ENCODE measurements at places on chromosomes 16 and 17.

DNA sequence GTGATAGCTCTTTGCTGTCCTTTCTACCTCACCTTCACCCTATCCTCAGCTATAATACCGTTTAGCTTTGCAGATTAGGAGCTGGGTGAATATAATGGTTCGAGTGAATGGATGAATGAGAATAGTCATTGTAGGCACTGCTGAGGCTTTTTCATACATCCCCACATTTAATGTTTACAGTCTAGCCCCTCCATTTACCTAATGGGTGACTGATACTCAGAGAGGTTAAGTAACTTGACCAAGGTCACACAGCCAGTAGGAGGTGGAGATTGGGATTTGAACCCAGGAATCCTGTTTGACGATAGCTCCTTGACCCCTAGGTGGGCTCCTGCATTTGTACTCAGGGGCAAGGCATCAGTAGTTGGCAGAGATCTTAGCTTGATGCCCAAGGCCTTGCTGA lies 195.6 kb downstream of the CCDC182 start:
- no peak for DNase-seq

DNA sequence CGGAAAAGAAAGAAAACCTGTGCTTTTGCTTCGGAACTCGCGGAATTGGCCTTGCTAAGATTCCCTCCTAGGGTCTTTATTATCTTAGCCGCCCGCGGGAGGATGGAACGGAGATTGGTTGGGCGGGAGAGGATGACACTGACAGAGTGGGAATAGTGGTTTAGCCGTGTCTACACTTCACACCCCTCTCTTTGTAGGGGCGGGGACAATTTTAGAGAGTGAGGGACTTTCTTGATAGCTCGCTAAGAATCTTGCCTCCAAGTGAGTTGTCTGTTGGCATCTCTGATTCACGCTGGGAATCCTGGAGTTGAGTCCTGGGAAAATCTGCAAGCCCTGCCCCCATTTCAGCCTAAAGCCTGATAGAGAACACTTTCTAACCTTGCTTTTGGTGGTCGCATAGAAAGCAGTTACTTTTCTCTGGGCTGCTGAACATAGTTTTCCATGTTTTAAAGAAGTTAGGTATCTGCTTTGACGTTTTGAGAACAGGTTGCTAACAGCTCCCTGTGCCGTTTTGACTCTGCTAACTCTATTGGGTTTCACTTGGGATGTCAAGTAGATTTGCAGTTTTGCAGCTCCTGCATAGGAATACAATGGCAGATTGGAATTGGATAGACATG lies 697 bp downstream of the NOL11 start:
- peak; percentile 61 for DNase-seq

GRCh38 chr17:79207960-79208359 lies 133.3 kb downstream of the ENGASE start:
- DNase-seq: no peak

- DNase-seq: no peak
Measured at GRCh38 chr16:78209951-78210661, 110.7 kb downstream of the WWOX start.

- no peak for DNase-seq
Measured at GRCh38 chr16:66382966-66383299, 16.4 kb downstream of the CDH5 start.

- DNase-seq: no peak
Measured at GRCh38 chr16:87149051-87149450, 168.1 kb downstream of the C16orf95 start.

DNA sequence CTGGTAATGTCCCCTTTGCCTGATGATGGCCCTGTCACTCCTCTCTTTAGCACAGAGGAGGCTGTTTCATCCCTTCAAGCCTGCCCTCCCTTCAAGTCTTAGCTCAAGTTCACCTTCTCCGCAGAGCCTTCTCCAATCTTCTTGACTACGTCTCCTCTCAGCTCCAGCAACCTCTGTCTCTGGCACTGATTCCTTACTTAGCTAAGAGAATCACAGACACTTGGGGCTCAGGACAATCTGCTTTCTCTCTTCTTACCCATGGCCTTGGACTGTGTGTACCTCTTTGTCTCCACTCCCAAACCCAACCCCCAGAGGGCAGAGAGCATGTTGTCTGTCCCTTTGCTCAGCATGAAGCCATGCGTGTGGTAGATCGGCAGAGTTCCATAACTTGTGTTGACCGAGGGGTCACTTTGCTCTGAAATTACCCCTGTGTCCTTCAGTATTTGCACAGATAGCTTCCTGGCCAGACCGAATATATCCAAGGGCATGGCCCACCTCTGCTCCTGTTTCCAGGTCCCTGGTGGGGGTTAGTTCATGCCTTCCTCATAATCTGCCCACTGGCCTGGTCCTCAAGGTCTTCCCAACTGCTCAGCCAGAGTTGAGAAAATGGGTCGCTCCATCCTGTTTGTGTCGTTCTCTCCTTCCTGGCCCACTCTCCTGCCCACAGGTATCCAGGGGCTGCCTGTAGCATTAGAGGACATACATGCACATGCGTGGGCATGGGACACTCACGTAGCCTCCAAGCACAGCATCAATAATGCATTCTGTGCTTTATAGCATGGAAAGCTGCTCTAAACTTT lies 41.6 kb downstream of the MAPT start:
- no peak for DNase-seq

DNA sequence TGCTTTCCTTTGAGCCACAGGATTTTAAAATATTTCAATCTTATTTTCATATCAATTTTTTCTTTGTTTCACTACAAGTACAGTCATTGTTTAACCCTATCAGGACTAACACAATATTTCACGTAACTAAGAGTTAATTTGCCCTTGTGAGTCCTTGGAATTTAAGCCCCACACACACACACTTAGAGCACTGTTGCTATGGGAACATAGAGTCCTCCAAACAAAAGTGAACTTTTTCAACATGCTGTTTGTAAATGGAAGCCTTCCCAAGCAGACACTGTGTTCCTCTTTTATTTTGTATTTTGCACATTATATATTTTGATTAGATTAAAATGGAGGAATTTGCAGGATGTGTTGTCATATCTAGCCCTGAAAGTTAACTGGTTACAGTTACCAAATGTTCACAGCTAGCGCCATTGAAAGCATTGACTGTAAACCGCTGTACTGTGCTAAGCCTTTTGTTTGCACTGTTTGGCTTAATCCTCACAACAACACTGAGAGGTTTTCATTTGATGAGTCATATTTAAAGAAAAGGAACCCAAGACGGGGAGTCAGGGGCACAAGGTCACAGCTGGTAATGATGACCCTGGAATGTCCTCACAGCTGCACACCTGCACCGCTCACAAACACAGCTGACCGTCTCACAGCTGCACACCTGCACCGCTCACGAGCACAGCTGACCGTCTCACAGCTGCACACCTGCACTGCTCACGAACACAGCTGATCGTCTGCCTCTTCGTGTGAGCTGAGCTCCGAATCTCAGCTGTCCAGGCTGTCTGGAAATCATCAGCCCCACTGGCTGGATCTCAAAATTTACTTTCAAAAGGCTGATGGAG lies 6.3 kb downstream of the HSBP1 start:
- DNase-seq: no peak

- DNase-seq: peak; percentile 36
Measured at GRCh38 chr17:64085650-64086005, 44.3 kb downstream of the ERN1 start.

- no peak for DNase-seq
Measured at GRCh38 chr17:59328601-59329000, 2.9 kb upstream of the YPEL2 start.

GRCh38 chr16:53666786-53667415 lies 36.8 kb downstream of the RPGRIP1L start:
- no peak for DNase-seq

- peak; percentile 91 for DNase-seq
Measured at GRCh38 chr17:29138184-29138955, 41.8 kb downstream of the MYO18A start.

GRCh38 chr16:79213214-79213613 lies 387.3 kb downstream of the MAF start:
- DNase-seq: no peak

DNA sequence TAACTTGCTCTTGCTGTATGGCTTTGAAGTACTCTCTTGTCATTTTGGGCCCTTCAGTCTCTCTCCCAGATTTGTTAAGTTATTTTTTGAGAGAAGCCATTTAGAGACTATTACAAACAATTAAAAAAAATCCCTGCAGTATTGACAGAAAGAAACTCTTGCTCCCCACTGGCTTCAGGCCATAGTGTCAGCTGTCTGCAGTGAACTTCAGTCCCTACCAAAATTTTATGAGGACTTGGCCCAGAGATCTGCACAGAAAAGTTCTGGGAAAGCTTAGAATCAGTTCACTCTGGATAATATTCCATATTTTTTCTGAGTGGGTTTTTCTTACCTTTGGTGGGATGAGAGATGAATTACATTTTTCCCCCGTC lies 30.9 kb upstream of the SUPT4H1 start:
- DNase-seq: no peak

All from activated CD4-positive, alpha-beta T cell treated with anti-CD3 and anti-CD28 coated beads, Interleukin-2, Interleukin-6, amounts not matched to agents 100 ng/mL and 50 ng/mL, durations not matched to agents 16 hours and 8 hours (primary cell).